ENCODE measurements at places on chromosomes 2 and 18. TPM values are rescaled to one million over a fixed set of nuclear protein-coding genes. Genes with fewer than 3 reads are reported as not detected.

The KDSR gene
- polyA plus RNA-seq = 30.9 TPM

The AQP12A gene
- polyA plus RNA-seq = 0.74 TPM

The MAPK4 gene
- 9.7 TPM for polyA plus RNA-seq

The ZNF638 gene
- 84.3 TPM for polyA plus RNA-seq

The ANTXR1 gene
- polyA plus RNA-seq = 108 TPM

The AKAIN1 gene
- polyA plus RNA-seq = not detected

The ACADL gene
- polyA plus RNA-seq = 12.4 TPM

All from hindlimb muscle (tissue), 1 donor.